ENCODE measurements at places on chromosomes 2 and 18. TPM values are rescaled to one million over a fixed set of nuclear protein-coding genes. Genes with fewer than 3 reads are reported as not detected.

The PDE1A gene
- 12.9 TPM for total RNA-seq

The BBS5 gene
- total RNA-seq, result 4.9 TPM

The PAIP2B gene
- 5.9 TPM for total RNA-seq

The NCOA1 gene
- 98.9 TPM for total RNA-seq

DNA sequence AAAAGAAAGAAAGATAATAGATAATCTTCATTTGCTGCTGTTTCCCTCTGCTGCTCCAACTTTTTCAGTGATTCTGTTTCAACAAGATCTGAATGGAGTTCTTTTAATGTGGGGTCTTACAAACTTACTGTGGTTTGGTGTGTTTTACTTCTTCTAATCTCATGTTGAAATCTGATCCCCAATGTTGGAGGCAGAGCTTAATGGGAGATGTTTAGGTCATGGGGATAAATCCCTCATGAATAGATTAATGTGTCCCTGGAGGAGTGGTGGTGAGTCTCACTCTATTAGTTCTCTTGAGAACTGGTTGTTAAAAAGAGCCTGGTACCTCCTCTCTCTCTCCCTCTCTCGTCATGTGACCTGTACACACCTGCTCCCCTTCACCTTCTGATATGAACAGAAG lies 442.4 kb downstream of the EPHA4 start:
- peaks cover 2% of the 10 kb centered on the region for H3K4me1 ChIP-seq
- peaks cover 2% of the 10 kb centered on the region for H3K27me3 ChIP-seq
- no peak for DNase-seq
- no peaks in the 10 kb centered on the region for H3K36me3 ChIP-seq

The SDC1 gene
- total RNA-seq, result 8.4 TPM

The WIPF1 gene
- 18.7 TPM for total RNA-seq

GRCh38 chr2:55986001-55986400 lies 62.4 kb upstream of the EFEMP1 start:
- H3K4me3 ChIP-seq, result no peak overlapping the region
- H3K27me3 ChIP-seq, result no peaks in the 10 kb centered on the region
- no peaks in the 10 kb centered on the region for H3K4me1 ChIP-seq
- no peaks in the 10 kb centered on the region for H3K36me3 ChIP-seq
- no peak overlapping the region for H3K27ac ChIP-seq

GRCh38 chr18:59961070-59961469 lies 61.3 kb downstream of the PMAIP1 start:
- H3K27me3 ChIP-seq, result no peaks in the 10 kb centered on the region
- peaks cover 3% of the 10 kb centered on the region for H3K4me1 ChIP-seq
- no peak overlapping the region for H3K27ac ChIP-seq
- DNase-seq, result no peak
- no peaks in the 10 kb centered on the region for H3K36me3 ChIP-seq

The ARHGEF4 gene
- total RNA-seq, result 9.6 TPM

DNA sequence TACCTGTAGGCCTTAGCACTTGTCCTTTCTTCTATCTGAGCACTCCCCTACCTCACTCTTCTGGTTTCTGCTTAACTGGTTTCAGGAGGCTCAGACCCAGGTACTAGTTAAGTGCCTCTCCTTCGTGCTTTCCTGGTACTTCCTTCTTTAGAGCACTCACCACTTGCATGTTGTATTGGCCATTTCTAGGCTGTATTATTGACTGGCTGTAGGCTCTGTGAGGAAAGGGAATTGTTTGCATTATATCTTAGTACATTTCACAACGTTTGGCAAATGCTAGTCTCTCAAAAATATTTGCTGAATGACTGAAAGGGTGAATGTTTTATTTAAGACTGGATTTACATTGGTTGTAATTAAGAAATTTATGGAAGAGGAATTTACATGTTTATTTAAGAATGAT lies 36.0 kb upstream of the SCN1A start:
- no peaks in the 10 kb centered on the region for H3K27me3 ChIP-seq
- DNase-seq, result no peak
- H3K4me3 ChIP-seq, result no peak overlapping the region
- H3K36me3 ChIP-seq, result no peaks in the 10 kb centered on the region
- no peak overlapping the region for H3K27ac ChIP-seq

DNA sequence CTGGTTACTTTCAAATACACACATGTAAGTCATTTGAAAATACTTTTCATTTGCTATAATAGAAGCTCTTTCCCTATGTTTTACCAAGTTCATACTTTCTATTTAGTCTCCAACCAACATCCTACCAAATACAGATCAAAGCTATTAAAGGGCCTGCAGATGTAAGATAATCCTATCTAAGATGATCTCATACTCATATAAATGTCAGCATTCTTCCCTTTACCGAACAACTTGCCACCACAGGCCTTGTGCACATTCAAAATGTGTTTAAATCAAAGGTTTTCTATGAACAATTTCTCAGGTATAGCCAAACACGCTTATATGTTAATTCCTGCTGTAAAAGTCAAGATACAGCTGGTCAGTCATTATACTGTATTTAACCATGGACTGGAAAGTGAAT lies 23.3 kb downstream of the KCTD18 start:
- no peaks in the 10 kb centered on the region for H3K27me3 ChIP-seq
- H3K27ac ChIP-seq, result no peak overlapping the region
- peaks cover 22% of the 10 kb centered on the region for H3K36me3 ChIP-seq
- DNase-seq, result no peak
- no peaks in the 10 kb centered on the region for H3K4me1 ChIP-seq

- H3K27me3 ChIP-seq, result no peaks in the 10 kb centered on the region
- H3K27ac ChIP-seq, result no peak overlapping the region
- DNase-seq, result no peak
- H3K4me3 ChIP-seq, result no peak overlapping the region
Observed at GRCh38 chr2:60873381-60873780, 8.0 kb upstream of the REL start.

The BZW1 gene
- total RNA-seq, result 139 TPM

DNA sequence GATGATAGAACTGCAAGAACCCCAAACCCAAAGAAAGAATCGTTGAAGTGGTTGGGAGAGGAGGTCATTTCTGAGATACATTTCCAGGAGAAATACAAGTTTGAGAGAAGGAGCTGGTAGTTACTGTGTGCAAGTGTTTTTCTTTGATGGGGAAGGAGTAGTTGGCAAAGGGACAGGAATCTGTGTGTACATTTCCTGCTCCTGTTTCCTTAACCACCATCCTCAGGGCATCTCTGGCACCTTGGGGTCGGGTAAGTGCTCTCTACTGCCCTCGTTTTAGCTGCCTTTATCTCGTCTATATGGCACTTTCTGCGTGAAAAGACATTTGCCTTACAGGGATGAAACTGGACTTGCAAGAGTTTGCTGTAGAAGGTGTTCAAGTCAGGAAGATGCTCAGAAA lies 27.3 kb downstream of the CDC42EP3 start:
- DNase-seq, result no peak
- H3K36me3 ChIP-seq, result peaks cover 15% of the 10 kb centered on the region
- peaks cover 22% of the 10 kb centered on the region for H3K4me1 ChIP-seq
- no peaks in the 10 kb centered on the region for H3K27me3 ChIP-seq
- H3K27ac ChIP-seq, result no peak overlapping the region
- H3K4me3 ChIP-seq, result no peak overlapping the region

GRCh38 chr18:62979176-62979575 lies 263.8 kb downstream of the PHLPP1 start:
- peaks cover 30% of the 10 kb centered on the region for H3K36me3 ChIP-seq
- DNase-seq, result peak; percentile 73
- peaks cover 7% of the 10 kb centered on the region for H3K4me1 ChIP-seq
- no peak overlapping the region for H3K4me3 ChIP-seq
- H3K27ac ChIP-seq, result peak overlapping the region; percentile 69

DNA sequence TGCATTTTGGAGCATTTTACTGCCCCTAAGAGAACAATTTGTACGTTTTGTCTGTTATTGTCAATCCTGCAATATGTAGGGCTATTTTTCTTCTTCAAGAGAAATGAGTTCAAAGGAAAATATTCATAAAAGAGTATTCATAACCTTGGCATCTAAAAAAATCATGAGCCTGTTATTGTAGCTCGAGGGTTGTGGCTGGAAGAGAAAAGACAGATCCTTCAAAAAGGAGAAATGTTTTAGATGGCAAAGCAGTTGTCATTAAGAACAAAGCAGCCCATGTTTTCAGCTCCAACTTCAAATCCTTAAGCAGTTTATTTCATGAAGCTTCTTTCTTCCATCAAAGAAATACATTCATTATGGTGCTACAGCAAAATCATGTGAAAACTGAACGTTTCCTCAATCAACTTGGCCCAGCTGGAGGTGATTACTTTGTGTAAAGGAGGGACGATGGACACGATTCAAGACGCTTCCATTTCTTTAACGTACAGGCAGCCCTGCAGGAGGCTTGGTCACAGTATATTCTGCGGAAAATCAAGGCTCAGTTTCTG lies 31.4 kb downstream of the QPCT start:
- H3K4me1 ChIP-seq, result peaks cover 7% of the 10 kb centered on the region
- no peaks in the 10 kb centered on the region for H3K36me3 ChIP-seq
- peak; percentile 80 for DNase-seq
- H3K4me3 ChIP-seq, result no peak overlapping the region
- H3K27ac ChIP-seq, result peak overlapping the region; percentile 74

GRCh38 chr18:35409911-35410310 lies 32.8 kb upstream of the ZNF396 start:
- H3K27ac ChIP-seq, result no peak overlapping the region
- DNase-seq, result peak; percentile 38
- H3K4me3 ChIP-seq, result no peak overlapping the region
- no peaks in the 10 kb centered on the region for H3K27me3 ChIP-seq

The ANO7 gene
- total RNA-seq, result 0.35 TPM

DNA sequence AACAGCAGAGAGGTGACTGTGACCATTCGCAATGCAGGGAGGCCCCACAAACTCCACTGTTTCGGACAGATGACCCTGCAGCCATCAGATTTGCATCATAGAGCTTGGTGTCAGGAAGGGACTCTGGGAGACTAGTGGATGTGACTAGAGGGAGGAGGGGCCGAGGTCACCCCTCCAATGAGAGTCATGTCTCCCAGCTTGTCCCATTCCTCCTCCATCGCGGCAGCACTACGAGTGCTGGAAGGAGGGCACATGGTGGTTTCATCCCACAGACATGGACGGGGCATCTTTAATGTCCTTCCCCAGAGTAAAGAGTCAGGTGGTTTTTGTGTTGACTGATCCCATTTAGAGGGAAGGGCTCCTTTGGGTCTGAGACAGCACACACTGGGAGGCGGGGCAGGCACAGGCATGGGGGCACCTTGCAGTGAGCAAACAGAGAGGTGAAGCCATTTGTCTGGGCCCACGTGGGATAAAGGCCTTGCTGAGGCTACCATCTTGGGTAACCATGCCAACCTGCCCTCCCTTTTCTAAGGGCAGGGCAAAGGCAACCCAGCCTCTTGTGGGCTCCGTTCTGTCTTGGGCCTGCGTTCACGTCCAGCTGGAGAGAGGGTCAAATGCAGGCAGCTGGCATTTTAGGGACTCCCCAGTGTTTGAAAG lies 208.1 kb downstream of the ASB1 start:
- no peak overlapping the region for H3K27ac ChIP-seq
- H3K4me1 ChIP-seq, result peaks cover 21% of the 10 kb centered on the region
- DNase-seq, result no peak
- no peak overlapping the region for H3K4me3 ChIP-seq

DNA sequence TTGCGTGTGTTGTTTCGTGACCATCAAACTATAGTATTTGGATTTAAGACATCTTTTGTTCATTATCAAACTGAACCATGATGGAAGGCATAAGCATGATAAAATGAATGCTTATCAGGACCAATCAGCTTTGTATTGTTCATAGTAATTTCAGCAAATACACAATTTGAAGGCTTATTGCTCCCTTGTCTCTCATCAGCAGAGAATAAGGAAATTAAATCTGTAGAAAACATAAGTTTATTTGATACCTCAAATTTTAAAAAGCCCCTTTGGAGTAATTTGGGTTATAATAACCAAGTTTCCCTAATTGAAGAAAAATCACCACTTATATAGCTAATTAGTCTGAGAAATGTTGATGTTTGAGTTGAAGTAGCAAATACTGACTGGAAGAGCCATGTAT lies 705.7 kb downstream of the NUP35 start:
- no peak overlapping the region for H3K27ac ChIP-seq
- no peaks in the 10 kb centered on the region for H3K27me3 ChIP-seq
- DNase-seq, result no peak
- H3K4me1 ChIP-seq, result no peaks in the 10 kb centered on the region

GRCh38 chr2:25280051-25280687 lies 61.6 kb downstream of the DNMT3A start:
- peak overlapping the region; percentile 10 for H3K27ac ChIP-seq
- H3K4me1 ChIP-seq, result peaks cover 57% of the 10 kb centered on the region
- no peak overlapping the region for H3K4me3 ChIP-seq
- H3K36me3 ChIP-seq, result peaks cover 52% of the 10 kb centered on the region

The RSAD2 gene
- total RNA-seq, result 3.3 TPM

DNA sequence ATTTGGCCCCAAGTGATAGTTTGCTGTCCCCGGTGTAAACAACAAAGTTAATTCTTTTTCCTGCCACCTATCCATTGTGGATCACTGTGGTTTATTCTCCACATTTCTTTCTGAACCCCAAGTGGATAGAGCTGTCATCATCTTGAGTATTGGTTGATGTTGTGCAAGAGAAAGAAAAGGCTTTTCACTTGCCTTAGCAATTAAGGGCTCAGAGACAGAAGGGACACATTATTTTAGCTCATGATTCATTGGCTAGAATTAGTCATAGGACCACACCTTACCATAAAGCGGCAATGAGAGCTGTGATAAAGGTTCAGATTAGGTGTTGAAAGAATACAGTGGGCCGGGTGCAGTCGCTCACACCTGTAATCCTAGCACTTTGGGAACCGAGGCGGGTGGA lies 442.1 kb upstream of the DCC start:
- no peak overlapping the region for H3K4me3 ChIP-seq
- no peaks in the 10 kb centered on the region for H3K4me1 ChIP-seq
- DNase-seq, result no peak

DNA sequence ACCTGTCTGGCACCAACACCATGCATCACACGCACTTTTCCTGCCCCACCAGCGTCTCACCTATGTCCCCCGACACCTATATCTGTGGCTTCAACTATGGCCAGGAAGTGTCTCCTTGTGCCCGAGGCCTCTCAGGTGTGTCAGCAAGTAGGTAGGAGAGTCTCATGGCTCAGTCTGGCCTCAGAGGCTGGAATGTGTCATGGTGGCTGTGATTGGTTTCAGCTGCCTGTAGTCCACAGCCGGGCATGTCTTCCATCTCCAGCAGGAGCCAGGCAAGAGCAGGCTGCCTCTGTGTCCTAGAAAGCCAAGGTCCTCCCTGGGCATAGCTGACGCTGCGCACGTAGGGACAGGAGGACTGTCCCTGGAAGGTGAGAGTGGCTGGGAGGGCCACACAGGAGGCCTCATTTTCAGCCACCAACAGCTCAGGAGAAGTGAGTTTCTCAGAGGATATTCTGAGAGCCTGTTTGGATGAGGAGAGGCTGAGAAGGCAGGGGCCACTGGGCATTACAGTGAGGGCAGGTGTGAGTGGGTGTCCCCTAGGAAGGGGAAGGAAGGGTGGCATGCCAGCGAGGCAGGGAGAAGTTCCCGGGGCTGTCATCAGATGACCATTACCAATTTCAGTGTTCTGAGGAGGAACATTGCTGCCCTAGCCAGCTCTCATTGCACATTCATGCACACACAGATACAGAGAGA lies 47.2 kb downstream of the SDC1 start:
- no peak overlapping the region for H3K27ac ChIP-seq
- no peak overlapping the region for H3K4me3 ChIP-seq
- no peaks in the 10 kb centered on the region for H3K4me1 ChIP-seq
- DNase-seq, result no peak
- no peaks in the 10 kb centered on the region for H3K36me3 ChIP-seq

GRCh38 chr2:138716183-138716582 lies 64.0 kb downstream of the NXPH2 start:
- peaks cover 2% of the 10 kb centered on the region for H3K4me1 ChIP-seq
- no peak overlapping the region for H3K4me3 ChIP-seq
- DNase-seq, result no peak
- H3K27me3 ChIP-seq, result no peaks in the 10 kb centered on the region
- H3K27ac ChIP-seq, result no peak overlapping the region
- peaks cover 3% of the 10 kb centered on the region for H3K36me3 ChIP-seq
